ENCODE measurements at places on chromosomes 12 and 14. TPM values are rescaled to one million over a fixed set of nuclear protein-coding genes. Genes with fewer than 3 reads are reported as not detected.

KLRC2 gene
- not detected for total RNA-seq

CABP1 gene
- not detected for total RNA-seq

ARF6 gene
- 63.2 TPM for total RNA-seq

ACVRL1 gene
- total RNA-seq = 0.36 TPM

CYP46A1 gene
- 0.36 TPM for total RNA-seq

GLI1 gene
- 6.5 TPM for total RNA-seq

MYO1H gene
- total RNA-seq = not detected

RNASE2 gene
- total RNA-seq = not detected

PUS1 gene
- 108 TPM for total RNA-seq

ADAMTS20 gene
- not detected for total RNA-seq

SYT1 gene
- 3.0 TPM for total RNA-seq

INHBC gene
- not detected for total RNA-seq

ARHGAP9 gene
- 0.92 TPM for total RNA-seq

CLEC9A gene
- not detected for total RNA-seq

LRP1 gene
- 9.0 TPM for total RNA-seq

LRP6 gene
- total RNA-seq = 22.0 TPM

OAS2 gene
- total RNA-seq = 2.7 TPM

HAL gene
- 0.08 TPM for total RNA-seq

ARMH4 gene
- 1.8 TPM for total RNA-seq

BIN2 gene
- total RNA-seq = 0.39 TPM

GALNT9 gene
- total RNA-seq = 0.33 TPM

IAPP gene
- total RNA-seq = not detected

GPR68 gene
- 0.28 TPM for total RNA-seq

TEX52 gene
- total RNA-seq = not detected

GPR84 gene
- total RNA-seq = not detected

FERMT2 gene
- total RNA-seq = 33.3 TPM

ART4 gene
- total RNA-seq = not detected

PRKD1 gene
- 8.2 TPM for total RNA-seq

COX8C gene
- total RNA-seq = not detected

CLEC6A gene
- total RNA-seq = not detected

SLCO1B1 gene
- total RNA-seq = not detected

FLVCR2 gene
- 9.7 TPM for total RNA-seq

KRT84 gene
- total RNA-seq = not detected

TMEM116 gene
- total RNA-seq = 10.2 TPM

LPAR5 gene
- not detected for total RNA-seq

RAB15 gene
- total RNA-seq = 6.0 TPM
